Fibroblast of skin of abdomen (primary cell): ENCODE measurements at places on chromosomes 6 and 20.
A peak's percentile ranks its signal among the peaks of the same experiment; 100 is the strongest.

- DNase-seq: no peak
Observed at GRCh38 chr20:11231742-11232648, 558.2 kb upstream of the JAG1 start.

GRCh38 chr6:157688960-157689599 lies 134.0 kb upstream of the SNX9 start:
- DNase-seq: no peak

DNA sequence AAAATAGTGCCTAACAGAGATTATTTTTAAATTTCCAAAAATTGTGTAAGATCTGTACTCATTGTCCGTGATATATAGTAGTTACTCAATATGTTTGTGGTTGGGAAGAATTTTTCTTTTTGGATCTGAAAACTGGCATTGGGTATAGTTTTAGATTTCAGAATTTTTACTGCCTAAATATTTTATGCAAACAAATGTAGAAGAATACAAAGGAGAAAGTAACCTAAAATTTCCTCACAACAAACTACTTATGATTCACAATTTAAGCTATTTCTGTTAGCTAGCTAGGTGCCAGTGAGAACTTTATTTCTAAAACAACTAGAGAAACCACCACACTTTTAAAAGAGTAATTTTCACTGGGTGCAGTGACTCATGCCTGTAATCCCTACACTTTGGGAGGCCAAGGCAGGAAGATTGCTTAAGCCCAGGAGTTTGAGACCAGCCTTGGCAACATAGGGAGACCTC lies 38.8 kb downstream of the SESN1 start:
- DNase-seq: peak; percentile 42

GRCh38 chr6:152301021-152301764 lies 336.0 kb downstream of the SYNE1 start:
- DNase-seq: no peak

DNA sequence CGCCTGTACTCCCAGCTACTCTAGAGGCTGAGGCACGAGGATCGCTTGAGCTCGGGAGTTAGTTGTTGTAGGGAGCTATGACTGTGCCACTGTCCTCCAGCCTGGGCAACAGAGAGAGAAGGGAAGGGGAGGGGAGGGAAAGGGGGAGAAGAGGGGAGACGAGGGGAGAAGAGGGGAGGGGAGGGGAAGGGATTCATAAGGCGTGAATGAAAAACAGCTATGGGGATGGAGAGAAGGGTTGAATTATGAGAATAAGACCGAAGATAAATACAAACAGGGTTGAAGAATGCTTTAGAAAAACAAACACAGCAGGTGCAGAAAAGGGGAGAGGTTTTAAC lies 106.0 kb downstream of the TRIM27 start:
- DNase-seq: no peak

DNA sequence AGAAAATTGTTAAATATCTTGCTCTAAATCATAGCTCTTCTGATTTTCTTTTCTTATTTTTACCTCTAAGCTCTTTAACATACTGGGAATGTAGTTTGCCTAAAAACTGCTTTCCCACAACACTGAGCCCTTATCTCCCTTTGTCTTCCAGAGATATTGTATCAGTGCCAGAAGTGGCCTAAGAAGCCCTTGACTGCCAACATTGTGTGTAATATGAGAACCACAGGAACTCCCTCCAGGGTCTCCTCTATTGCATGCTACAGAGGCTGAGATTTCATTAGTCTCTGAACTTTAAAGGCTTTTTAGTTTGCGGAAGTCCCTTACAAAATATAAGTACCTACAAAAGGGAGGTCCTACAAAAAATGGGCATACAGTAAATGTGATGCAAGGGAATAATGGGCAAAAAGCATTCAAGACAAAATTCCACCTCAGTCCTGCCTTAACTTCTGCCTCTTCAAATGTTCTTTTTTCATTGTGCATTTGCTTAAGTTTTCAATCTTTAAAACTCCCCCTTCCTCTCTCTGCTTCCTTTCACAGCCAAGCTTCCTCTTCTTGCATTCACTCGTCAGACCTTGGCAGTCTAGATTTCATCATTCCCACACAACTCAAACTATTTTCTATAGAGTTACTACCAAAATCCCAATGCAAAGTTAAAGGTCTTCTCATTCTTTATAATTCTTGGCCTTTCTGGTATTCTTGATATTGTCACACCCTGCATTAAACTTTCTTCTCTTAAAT lies 76.5 kb downstream of the ADGRG6 start:
- peak; percentile 91 for DNase-seq

DNA sequence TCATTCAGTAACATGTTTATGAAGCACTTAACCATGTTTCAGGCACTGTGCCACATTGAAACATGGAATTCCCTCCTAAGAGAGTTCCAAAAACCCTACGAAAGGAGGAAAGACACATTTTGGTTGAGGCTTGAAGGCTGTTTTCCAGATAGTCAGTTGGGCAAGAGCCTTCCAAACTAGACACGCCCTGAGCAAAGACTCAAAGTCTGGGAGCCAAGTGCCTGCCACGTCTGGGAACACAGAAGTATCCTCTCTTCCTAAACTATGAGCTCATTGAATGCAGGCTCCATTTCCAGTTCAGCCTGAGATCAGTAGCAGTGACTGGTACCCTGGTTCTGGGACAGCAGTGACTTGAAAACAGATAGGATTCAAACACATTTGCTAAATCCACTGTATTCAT lies 74.5 kb upstream of the FAM8A1 start:
- DNase-seq: no peak

GRCh38 chr6:1726341-1726768 lies 116.6 kb downstream of the FOXC1 start:
- DNase-seq: no peak

DNA sequence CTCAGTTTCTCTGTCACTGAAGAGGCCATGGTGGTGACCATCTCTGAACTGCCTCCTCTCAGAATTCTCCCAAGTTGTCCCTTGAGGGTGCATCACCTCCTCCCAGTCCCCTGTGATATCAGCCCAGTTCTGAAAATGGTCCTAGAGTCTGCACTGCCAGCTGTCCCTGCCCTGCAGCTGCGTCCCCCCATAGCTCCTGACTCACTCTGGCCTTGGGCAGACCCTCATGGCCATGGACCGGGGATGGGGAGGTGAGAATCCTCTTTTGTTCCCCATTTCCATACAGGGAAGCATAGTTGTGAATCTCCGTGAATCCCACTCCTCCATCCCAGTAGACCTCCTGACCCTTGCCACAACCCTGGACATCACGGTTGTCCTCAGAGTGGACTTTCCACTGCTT lies 4.5 kb downstream of the ETV7 start:
- DNase-seq: no peak

- DNase-seq: no peak
Observed at GRCh38 chr6:117008618-117009017, 131.6 kb downstream of the RFX6 start.

- peak; percentile 70 for DNase-seq
Observed at GRCh38 chr20:43942667-43943285, 28.1 kb downstream of the TOX2 start.

DNA sequence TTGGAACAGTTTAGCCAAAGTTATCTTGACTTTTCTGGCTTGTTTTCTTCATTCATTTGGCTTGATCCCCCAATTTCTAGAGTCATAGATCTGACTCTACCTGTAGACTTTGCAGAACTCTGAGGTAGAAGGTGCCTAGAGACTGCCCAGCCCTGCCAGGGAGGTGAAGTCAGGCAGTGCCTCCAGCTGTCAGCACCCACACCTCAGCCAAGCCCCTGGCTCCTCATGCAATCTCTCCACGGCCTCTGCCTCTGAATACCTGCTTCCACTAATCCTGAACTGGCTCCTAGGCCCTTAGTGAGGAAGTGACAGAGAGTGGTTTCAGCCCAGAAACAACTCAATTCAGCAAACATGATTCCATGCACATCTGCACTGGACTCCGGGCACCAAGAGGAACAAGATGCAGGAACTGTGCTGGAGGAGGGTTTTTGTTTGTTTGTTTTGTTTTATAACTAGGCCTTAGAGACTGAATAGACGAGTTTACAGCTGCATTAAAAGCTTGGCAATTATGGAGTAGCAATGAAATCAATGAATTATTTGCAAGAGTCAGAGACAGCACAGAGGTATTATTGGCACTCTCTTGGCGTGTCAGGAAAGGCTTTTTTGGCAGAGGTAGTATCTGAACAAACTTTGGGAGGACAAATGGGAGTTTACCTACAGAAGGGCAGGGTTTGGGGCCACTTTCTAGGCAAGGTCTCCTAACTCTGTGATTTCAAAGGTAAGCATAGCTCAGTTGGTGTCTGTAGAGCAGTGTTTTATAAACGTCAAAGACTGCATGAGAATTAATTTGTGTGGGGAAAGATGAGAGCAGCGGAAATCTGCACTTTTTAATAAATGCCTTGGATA lies 25.2 kb downstream of the TGM3 start:
- DNase-seq: no peak

- DNase-seq: no peak
Observed at GRCh38 chr20:21529863-21530262, 16.0 kb upstream of the NKX2-2 start.

GRCh38 chr20:1489764-1490436 lies 1.3 kb downstream of the SIRPB2 start:
- no peak for DNase-seq

DNA sequence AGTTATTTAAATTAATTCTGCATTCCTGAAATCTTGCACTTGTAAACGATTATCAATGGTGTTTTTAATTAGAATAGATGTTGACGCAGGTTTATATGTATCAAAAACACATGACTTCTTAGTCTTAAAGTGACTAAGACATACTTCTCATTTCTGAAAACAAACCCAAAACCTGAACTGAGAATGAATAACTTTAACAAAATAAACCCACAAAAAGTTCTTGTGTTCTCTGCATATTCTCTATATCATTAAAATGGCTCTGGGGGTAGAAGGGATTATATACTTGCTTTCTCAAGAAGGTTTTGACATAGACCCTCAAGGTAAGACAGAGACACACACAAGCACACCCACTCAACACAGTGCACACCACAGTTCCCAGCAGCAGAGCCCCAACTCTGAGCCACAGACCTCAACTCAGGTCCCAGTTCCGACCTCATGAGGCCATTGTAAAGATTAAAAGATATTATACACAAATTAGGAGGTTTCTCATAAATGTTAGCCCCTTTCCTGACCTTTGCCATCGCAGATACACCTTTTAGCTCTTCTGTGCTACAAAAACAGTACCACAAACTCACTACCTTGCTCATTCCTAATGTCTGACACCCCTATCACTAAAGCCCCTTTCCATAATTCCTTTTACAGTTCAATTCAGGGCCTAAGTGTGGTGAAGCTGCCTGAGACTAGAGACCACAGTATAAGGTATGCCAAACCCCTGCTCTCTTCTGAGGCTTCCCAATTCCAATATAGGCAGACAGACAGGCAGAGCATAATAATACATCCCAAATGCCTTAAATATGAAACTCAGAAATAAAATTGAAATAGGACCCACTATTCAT lies 267.8 kb downstream of the PTPRK start:
- DNase-seq: peak; percentile 48

DNA sequence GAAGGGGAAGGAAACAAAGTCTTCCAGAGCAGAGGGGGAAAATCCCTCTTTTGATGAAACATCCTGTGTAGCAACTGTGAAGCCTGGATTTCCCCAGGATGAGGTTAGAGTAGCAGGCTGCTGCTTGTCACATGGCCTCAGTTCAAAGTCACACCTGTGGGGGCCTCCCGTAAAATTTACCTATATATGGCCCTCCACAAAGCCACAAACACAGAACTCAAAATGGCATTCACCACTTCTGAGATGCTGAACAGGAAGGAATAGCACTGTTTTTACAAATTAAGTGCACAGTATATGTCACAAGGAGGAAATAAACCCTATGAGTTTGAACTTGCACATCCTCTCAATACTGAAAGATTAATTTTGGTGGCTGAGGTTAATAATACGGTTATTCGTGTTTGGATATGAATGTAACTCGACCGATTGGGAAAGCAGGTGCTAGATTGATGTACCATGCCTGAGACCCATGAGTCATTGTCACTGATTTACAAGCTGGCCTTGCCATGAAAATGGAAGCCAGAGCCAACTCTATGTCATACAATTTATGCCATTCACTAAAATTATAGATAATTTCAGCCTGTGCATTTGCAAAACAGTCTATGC lies 70.6 kb downstream of the SGK1 start:
- DNase-seq: no peak

DNA sequence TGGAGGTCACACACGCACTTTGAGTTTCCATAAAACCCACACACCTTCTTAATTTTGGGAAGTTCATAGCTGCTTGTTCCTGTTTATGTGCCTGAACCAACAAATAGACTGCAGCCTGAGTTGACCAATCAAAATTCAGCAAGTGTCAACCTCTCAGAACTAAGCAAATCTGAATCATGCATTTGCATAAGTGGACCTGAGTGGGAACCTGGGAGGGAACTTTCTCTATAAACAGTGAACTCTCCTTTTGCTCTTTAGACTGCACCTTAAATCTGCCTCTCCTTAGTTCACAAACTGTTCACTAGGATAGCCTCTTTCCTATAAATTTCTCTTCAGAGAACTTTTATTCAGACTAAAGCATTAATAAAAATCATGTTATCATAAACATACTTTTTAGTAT lies 37.9 kb downstream of the SLC17A1 start:
- no peak for DNase-seq

- no peak for DNase-seq
Observed at GRCh38 chr20:8221887-8222419, 89.9 kb downstream of the PLCB1 start.

- DNase-seq: no peak
Observed at GRCh38 chr6:112032728-112033127, 21.2 kb upstream of the CCN6 start.

DNA sequence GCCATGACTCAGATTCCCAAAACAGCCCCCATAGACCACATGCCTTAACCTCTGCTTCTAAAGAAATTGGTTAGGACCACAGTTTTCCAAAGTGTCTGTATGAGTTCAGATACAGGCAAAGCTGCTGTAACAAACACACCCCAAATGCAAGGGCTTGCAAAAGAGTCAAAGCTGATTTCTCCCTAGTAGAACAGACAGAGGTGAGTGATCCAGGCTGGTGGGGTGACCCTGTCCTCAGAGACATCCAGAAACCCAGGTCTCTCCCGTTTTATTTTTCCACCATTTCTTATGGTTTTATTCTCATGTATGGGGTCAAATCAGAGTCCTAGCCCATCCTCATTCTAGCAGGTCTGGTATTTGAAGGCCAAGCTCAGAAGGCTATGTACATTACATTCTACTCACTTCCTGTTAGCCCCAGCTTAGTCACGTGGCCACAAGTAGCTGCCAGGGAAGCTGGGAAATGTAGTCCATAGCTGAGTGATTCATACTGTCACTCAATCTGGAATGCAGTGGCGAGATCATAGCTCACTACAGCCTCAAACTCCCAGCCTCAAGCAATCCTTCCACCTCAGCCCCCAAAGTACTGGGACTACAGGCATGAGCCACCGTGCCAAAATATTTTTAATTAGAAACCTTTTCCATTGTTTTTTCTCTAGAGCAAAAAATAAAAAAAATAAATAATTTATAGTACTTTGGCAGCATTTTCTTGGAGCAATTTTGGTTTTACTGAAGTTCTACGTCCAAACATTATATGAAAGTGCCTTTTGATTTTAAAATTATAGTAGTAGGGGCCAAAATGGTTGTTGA lies 175.2 kb downstream of the ZMYND8 start:
- peak; percentile 85 for DNase-seq

- DNase-seq: no peak
Observed at GRCh38 chr6:164124986-164125385, 710.5 kb downstream of the QKI start.

- DNase-seq: no peak
Observed at GRCh38 chr6:116450769-116451740, 10.1 kb upstream of the CALHM6 start.
